ENCODE measurements at places on chromosomes 6 and 20.

DNA sequence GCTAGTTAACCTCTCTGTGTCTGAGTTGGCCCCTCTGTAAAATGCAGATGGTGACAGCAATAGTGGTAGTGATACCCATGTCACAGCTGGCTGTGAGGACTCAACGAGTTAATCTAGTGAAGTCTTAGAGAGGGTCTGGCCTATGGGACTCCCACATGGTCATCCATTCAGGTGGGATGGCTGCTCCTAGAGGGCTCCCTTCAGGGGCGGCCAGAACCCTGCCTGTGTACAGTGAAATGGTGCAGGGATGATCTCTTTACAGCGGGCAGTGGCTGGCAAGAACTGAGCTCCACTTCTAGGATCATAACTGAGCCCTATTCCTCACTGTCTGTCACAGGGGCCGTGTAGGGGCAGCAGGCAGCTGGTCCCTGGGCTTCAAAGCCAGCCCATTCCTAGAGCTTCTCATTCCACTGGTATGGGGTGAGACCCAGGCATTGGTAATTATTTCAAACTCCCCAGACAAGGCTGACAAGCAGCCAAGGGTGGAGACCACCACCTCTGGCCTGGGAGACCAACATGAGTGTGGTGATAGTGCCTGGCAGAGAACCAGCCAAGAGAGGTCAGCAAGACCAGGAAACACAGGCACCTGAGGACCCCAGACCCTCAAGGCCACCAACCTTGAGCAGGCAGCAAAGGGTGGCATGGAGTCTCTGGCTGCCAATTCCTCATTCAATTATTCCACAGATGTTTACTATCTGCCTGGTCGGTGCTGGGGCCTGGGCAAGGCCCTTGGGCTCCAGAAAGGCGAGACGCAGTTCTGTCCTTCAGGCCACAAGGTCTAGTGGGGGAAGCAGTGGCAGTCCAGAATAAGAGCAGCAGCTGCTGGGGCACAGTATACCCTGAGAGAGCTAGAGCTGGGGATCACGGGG lies 103.4 kb downstream of the MRPL14 start:
- no peak for DNase-seq

- DNase-seq = no peak
Measured at GRCh38 chr6:128886706-128887105, 3.8 kb downstream of the LAMA2 start.

DNA sequence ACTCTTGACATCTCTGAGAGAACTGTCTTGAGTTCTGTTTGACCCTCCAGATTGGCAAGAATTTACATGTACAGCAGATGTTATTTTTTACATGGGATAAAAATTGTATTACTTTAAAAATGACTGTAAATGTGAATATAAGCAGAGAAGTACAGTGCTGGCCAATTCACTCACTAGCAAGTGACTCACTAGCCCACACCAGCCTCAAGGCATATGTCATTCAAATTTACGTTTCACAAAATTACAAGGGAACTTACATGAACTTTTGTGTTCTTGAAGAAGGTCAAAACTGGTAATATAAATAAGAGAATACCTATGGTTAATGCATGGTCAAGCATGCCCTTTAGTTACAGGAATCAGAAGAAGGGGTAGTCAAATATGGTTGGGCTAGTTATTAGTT lies 54.0 kb upstream of the HMGCLL1 start:
- DNase-seq = no peak

DNA sequence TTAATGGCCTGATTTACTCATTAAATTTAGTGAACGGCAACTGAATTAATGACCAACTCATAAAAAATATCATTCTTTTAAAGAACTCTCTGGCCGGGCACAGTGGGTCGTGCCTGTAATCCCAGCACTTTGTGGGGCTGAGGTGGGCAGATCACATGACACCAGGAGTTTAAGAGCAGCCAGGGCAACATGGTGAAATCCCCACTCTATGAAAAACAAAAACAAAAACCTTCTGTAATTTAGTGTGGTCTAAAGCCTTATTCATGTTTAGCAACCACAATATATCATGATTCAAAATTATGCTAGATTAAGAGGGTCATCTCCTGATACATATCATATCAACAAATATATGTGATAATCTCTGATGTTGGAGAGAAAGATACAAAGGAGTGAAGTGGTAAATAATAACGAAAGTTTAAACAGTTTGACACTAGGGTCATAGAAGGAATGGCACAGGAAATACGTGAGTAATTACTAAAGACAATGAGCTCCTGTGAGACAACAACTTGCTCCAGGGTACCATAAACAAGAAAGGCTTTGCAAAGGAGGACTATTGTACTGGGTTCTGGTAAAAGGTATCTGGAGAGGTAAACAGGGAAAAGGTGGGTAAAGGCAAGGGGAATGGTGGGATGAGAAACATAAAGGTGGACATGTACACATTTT lies 5.7 kb downstream of the ELOVL4 start:
- no peak for DNase-seq

GRCh38 chr6:122347280-122347679 lies 52.2 kb upstream of the HSF2 start:
- DNase-seq = no peak

DNA sequence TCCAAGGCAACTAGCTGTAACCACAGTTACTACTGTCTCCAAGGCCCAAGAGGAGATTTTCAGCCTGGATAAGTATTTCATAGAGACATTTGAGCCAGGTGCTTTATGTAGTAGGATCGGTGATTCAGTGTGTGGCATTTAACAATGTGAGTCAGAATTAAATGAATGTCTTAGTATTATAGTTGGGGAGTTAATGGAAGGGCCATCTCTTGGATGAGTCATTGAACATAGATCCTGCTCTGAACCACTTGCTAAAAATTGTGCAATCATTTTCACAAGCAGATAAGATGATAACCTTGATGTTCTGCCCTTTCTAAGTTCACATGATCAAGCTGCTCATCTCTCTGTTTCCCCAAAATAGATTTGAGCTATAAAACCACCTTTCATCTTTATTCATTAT lies 668.9 kb upstream of the CITED2 start:
- DNase-seq = peak; percentile 97

DNA sequence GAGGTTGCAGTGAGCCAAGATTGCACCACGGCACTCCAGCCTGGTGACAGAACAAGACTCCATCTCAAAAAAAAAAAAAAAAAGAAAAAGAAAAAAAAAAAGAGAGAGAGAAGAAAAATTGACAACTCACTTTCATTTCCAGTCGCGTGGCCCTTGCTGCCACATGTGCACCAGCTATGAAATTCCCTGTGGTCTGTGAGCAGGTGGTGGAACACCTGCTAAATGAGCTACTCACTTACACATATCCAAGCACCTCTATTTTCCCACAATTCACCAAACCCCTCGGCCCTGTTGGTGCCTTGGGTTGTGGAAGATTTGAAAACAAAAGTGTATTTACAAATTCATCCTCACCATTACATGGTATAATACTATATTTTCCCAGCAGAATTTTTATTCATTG lies 105.2 kb upstream of the ASF1A start:
- DNase-seq = no peak

DNA sequence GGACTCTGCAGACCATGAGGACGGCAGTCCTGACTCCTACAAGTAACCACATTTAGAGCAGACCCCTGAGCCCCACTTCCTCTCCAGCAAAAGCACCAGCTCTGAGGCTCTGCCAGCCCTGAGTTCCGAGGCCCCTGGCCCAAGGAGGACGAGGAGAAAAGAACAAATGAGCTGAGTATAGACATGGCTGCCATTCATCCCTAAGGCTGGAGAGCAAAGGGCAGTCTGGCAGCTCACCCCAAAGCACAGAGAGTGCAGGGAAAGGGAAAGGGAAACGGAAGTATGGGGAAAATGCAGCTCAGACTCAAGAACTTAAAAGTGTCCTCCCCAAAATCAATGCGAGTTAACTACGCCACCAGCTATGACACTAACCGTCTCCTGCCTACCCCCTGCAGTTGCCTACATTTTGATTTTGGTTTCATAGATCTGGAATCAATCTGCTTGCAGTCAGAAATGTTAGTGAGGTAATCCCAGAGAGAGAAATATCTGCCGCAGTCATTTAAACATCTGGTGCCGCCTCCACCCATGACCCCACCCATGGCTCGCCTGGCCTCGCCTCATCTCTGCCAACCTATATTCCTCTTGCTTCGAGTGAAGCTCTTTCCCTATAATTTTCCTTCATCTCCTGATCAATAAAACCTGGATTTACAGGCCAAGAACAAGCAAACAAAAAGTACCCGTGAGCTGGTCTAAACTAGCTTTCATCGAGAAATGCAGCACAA lies 49.6 kb upstream of the AFDN start:
- DNase-seq = no peak

DNA sequence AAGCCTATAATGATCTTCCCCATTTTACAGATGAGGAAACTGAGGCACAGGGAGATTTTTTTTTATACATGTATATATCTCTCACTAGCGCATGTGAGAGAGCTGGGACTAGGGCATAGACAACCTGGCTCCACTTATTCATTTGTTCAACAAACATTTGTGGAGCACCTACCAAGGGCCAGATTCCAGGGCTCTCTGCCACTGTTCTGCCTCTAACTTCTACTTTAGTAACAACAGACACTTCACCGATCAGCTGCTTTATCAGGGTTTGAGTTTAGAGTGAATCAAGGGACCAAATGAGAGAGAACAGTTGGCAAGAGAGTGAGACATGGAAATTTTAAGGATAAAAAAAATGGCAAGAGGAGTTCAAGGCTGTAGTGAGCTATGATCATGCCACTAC lies 7.4 kb downstream of the ADAT2 start:
- no peak for DNase-seq

DNA sequence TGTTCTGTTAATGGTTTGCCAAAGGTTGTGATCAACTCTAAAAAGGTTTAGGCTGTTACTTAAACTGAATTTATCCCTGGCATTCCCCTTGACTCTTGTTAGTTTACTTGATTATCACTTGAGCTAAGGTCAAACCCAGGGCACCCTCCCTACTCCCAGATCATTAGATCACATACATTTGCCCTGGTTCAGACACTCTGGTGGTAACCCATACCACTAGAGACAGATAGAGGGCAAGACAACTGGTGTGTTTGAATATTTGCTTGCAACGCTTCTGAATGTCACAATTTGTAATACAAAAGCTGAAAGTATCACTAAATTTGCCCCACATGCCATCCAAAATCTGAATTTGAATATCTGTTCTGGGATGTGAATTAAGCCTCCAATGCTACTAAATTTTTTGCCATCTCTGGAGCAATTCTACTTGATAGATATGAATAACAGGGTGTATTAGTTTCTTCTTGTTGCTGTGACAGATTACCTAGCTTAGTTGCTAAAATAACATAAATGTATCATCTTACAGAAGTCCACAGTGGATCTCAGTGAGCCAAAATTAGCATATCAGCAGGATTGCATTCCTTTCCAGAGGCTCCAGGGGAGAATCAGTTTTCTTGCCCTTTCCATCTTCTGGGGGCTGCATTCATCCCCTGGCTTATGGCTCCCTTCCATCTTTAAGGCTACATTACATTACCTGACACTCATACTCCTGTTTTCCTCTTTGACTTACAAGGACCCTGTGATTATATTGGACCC lies 45.4 kb downstream of the FIG4 start:
- no peak for DNase-seq

- no peak for DNase-seq
Measured at GRCh38 chr20:2754424-2754823, 46.0 kb downstream of the CPXM1 start.

GRCh38 chr6:167565388-167565787 lies 240.5 kb downstream of the TTLL2 start:
- DNase-seq = no peak

GRCh38 chr6:21780679-21781078 lies 187.1 kb downstream of the SOX4 start:
- DNase-seq = no peak

DNA sequence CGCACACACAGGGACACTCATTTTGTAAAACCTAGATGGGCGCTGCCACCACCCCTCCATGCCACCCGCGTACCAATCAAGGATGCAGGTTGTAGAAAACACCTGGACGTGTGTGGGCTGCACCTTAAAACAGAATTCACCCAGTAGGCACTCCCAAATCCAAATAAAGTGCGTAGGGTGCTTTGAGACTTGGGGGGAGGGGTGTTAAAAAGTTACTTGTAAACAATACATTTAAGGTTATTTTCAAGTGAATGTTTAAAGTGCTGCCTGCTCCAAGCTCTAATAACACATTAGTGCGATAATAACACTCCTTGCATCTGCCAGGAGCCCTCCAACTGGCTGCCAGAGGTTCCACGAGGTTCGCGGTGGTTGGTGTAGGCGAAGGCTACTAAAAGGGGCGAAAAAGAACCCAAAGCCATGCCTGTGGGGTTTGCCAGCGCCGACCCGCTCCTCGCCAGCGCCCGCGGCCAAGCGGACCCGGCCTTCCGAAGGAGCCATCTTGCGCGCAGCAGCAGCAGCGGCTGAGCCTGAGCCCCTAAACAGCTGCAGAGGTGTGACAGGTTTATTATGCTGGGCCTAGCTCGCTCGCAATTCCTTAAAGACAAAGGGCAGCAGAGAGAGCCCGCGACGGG lies 11.5 kb downstream of the FOXC1 start:
- DNase-seq = no peak

DNA sequence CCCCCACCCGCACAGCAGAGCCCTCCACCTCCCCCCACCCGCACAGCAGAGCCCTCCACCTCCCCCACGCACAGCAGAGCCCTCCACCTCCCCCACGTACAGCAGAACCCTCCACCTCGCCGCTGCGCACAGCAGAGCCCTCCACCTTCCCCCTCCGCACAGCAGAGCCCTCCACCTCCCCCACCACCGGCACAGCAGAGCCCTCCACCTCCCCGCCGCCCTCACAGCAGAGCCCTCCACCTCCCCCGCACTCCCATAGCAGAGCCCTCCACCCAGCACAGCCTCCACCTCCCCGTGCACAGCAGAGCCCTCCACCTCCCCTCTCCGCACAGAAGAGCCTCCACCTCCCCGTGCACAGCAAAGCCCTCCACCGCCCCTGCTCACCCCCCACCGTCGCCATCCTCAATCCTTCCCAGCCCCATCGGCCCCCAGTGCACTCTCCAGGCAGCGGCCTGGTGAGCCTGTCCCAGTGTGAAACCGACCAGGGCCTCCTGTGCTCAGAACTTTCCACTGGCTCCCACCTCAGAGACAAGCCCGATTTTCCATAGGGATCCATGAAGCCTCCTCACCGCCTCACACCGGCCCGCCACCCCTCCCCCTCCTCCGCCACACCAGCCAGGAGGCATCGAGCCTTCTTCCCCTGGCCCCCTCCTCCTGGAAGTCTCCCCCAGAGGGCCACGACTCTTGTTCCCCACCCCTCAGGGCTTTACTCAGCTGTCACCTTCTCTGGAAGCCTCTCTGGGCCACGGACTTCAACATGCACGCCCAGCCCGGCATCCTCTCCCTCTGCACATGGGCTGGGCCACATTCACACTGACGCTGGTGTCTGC lies 347.1 kb downstream of the ZFAND3 start:
- DNase-seq = no peak

GRCh38 chr20:48578397-48579098 lies 249.3 kb downstream of the PREX1 start:
- DNase-seq = no peak

- DNase-seq = no peak
Measured at GRCh38 chr20:63162206-63162795, 53.6 kb downstream of the YTHDF1 start.

- no peak for DNase-seq
Measured at GRCh38 chr20:32285621-32286371, 8.3 kb downstream of the KIF3B start.

DNA sequence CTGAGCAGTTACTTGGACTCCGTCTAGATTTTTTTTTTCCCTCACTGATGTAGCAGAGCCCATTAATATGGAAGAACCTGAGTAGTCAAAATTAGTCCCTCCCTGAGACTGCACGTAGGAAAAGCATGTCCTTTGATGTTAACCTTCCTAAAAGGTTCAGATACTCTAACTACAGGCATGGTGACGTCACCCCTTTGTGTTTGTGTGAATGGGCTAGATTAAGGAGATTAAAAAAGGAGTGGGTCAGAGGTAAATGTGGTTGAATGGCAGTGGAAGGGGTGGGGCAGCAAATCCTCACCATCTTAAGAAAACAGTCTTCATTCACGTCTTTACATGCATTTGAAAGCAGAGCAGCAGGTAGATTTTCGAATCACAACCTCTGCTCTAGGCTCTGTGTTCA lies 521.1 kb downstream of the TFAP2B start:
- DNase-seq = no peak
